Mesothelial cell of epicardium (in vitro differentiated cells): ENCODE measurements at places on chromosomes 3 and 15. TPM values are rescaled to one million over a fixed set of nuclear protein-coding genes. Genes with fewer than 3 reads are reported as not detected.

DNA sequence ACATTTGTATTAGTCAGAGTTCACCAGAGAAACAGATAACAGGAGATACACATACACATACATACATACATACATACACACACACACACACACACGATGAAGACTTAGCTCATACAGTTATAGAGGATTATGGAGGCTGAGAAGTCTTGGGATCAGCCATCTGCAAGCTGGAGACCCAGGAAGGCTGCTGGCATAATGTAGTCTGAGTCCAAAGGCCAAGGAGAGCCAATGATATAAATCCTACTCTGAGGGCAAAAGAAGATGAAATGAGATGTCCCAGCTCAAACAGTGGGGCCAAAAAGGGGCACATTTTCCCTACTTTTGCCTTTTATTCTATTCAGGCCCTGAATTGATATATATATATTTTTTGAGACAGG lies 6.4 kb upstream of the TTC14 start:
- no peak overlapping the region for H3K4me3 ChIP-seq
- no peak overlapping the region for H3K27ac ChIP-seq
- H3K36me3 ChIP-seq, result no peaks in the 10 kb centered on the region
- no peaks in the 10 kb centered on the region for H3K4me1 ChIP-seq
- no peak for DNase-seq

GRCh38 chr3:14228681-14229470 lies 50.3 kb downstream of the LSM3 start:
- no peak overlapping the region for H3K4me3 ChIP-seq
- H3K27ac ChIP-seq, result peak overlapping the region; percentile 66
- peaks cover 10% of the 10 kb centered on the region for H3K36me3 ChIP-seq
- DNase-seq, result no peak
- H3K27me3 ChIP-seq, result peaks cover 7% of the 10 kb centered on the region
- H3K4me1 ChIP-seq, result peaks cover 61% of the 10 kb centered on the region

DNA sequence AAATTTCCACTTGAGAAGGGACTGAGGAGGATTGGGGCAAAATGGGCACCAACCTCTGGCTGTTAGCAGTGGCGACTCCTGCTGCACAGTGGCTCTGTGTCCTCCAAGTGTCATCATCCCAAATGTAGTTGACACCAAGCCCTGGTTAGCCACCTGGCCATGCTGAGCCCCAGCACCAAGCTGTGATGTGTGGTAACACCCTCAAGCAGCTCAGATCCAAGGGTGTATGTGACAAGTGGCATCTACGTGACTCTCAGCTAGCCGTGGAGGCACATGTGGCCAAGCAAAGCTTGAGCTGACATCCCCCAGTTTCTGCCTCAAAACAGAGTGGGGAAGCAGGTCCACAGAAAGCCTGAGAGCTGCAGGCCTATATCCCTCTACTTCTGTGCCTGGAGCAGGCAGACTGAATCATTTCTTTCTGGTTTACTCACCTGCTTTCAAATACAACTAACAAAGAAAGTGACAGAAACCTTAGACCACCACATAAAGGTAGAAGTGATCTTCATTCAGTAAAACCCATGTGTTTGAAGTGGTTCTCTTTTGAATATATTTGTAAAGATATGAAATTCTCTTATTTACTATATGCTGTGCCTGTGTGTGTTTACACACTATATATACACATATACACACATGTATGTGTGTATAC lies 40.0 kb downstream of the FOXP1 start:
- H3K4me1 ChIP-seq, result peaks cover 34% of the 10 kb centered on the region
- no peak overlapping the region for H3K27ac ChIP-seq
- no peak for DNase-seq
- no peak overlapping the region for H3K4me3 ChIP-seq

DNA sequence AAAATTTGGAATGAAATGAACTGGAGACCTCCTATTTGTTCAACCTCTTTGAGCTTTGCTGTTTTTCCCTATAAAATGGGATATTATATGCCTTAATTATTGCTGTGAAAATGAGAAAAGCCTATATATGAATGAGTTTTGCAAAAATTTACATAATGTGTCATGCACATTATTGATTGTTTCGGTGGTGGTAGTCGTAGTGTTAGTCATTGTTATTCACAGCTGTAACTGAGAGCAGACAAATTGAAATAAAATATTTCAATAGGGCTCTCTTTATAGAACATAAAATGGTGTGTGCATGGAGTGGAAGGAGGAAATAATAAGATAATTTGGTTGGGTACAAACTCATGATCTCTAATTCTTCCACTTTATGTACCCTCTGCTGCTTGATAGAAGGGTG lies 153.7 kb upstream of the GADL1 start:
- H3K36me3 ChIP-seq, result peaks cover 5% of the 10 kb centered on the region
- H3K4me1 ChIP-seq, result peaks cover 3% of the 10 kb centered on the region
- H3K27ac ChIP-seq, result no peak overlapping the region
- no peak for DNase-seq
- no peak overlapping the region for H3K4me3 ChIP-seq

DNA sequence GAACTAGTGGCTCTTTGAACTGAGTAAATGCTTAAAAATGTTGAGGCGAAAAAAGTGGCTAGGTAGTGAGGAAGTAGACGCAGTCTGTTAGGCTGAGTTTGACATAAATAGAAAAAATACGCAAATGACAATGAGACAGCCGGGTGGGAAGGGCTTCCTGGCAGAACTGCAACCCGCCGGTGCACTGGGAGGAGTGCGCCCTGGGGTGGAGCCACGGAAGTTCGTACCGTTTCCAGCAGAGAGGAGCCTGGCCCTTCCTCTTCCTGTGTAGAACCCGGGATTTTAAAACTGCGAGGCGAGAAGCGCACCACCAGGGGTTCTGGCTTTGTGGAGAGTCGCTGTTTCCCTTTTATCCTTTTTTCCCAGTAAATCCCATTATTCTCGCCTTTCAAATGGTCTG lies 602.6 kb downstream of the PYDC2 start:
- no peak for DNase-seq
- H3K36me3 ChIP-seq, result no peaks in the 10 kb centered on the region
- H3K27ac ChIP-seq, result no peak overlapping the region
- H3K4me1 ChIP-seq, result peaks cover 9% of the 10 kb centered on the region
- peak overlapping the region; percentile 43 for H3K4me3 ChIP-seq
- H3K27me3 ChIP-seq, result no peaks in the 10 kb centered on the region

GRCh38 chr3:159865041-159865579 lies 123.5 kb upstream of the IL12A start:
- H3K27ac ChIP-seq, result peak overlapping the region; percentile 71
- no peak overlapping the region for H3K4me3 ChIP-seq
- peaks cover 13% of the 10 kb centered on the region for H3K36me3 ChIP-seq
- H3K4me1 ChIP-seq, result peaks cover 46% of the 10 kb centered on the region

- no peak overlapping the region for H3K27ac ChIP-seq
- H3K4me1 ChIP-seq, result no peaks in the 10 kb centered on the region
- H3K4me3 ChIP-seq, result no peak overlapping the region
- H3K27me3 ChIP-seq, result no peaks in the 10 kb centered on the region
These were observed 53.3 kb downstream of the GJD2 start for GRCh38 chr15:34701536-34701935.

DNA sequence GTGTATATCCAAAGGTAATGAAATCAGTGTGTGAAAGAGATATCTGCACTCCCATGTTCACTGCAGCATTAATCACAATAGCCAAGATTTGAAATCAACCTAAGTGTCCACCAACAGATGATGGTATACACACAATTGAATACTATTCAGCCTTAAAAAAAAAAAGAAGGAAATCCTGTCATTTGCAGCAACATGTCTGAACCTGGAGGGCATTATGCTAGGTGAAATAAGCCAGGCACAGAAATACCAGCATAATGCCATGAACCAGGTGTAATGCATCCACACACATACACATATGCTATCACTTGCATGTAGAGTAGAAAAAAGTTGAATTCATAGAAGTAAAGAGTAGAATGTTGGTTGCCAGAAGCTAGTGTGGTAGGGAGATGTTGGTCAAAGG lies 18.4 kb upstream of the NR1I2 start:
- no peaks in the 10 kb centered on the region for H3K4me1 ChIP-seq
- peaks cover 1% of the 10 kb centered on the region for H3K27me3 ChIP-seq
- no peak overlapping the region for H3K4me3 ChIP-seq
- peaks cover 5% of the 10 kb centered on the region for H3K36me3 ChIP-seq
- no peak overlapping the region for H3K27ac ChIP-seq

- no peak for DNase-seq
- H3K4me1 ChIP-seq, result no peaks in the 10 kb centered on the region
These were observed 21.4 kb upstream of the ZBED2 start for GRCh38 chr3:111616417-111617105.

DNA sequence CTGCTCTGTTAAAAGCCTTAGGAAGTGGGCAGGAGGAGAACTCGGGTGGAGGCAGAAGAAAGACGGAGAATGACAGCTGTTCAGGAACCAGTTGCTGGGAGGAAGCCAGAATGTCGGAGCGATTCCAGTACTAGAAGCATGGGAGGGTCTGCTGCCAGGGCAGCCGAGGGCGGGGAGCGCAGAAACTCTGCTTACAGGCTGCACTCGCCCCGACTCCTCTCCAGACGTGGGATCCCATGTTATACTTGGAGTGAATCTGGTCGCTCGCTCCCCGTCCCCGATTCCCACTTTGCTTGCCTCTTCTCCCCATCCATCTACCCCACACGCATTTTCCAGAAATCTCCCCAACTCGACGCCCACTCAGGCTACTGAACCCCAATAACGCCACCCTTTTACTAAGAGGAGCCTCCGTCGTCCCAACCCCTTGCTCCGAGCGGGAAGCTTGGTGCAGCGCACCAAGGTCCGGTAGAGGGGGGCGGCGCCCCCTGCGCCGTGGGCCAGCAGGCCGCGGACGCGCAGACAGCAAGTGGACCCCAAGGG lies 665 bp downstream of the GATM start:
- H3K27me3 ChIP-seq, result peaks cover 70% of the 10 kb centered on the region
- peak; percentile 42 for DNase-seq

- no peak overlapping the region for H3K4me3 ChIP-seq
- no peak for DNase-seq
- peaks cover 59% of the 10 kb centered on the region for H3K36me3 ChIP-seq
These were observed 139.7 kb downstream of the SNRPN start for GRCh38 chr15:25094519-25094918.

GRCh38 chr3:160755776-160756304 lies at the start of gene PPM1L:
Gene PPM1L (plus strand): TSS chr3:160756231.
- H3K27ac ChIP-seq, result peak within 1 kb of the TSS; percentile 93
- H3K36me3 ChIP-seq, result no peaks in the 10 kb centered on the region
- peak within 1 kb of the TSS; percentile 84 for H3K4me3 ChIP-seq
- H3K27me3 ChIP-seq, result peaks cover 48% of the 10 kb centered on the region

- H3K27ac ChIP-seq, result no peak overlapping the region
- H3K4me1 ChIP-seq, result peaks cover 2% of the 10 kb centered on the region
- DNase-seq, result no peak
- no peak overlapping the region for H3K4me3 ChIP-seq
- H3K27me3 ChIP-seq, result peaks cover 2% of the 10 kb centered on the region
- no peaks in the 10 kb centered on the region for H3K36me3 ChIP-seq
These were observed 3.8 kb downstream of the C3orf85 start for GRCh38 chr3:109140318-109140717.

DNA sequence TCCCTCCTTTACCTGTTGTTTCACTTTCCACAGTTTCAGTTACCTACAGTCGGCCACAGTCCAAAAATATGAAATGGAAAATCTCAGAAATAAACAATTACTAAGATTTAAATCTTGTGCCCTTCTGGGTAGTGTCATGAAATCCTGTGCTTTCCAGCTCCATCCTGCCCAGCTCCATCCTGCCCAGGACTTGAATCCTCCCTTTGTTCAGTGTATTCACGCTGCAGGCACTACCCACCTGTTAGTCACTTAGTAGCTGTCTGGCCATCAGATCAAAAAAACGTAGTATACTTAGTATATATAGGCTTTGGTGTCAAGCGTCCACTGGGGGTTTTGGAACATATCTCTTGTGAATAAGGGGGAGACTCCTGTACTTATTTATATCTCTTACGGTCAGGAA lies 329.0 kb upstream of the SEMA6D start:
- H3K27ac ChIP-seq, result no peak overlapping the region
- no peak for DNase-seq
- H3K4me3 ChIP-seq, result no peak overlapping the region
- peaks cover 21% of the 10 kb centered on the region for H3K4me1 ChIP-seq
- no peaks in the 10 kb centered on the region for H3K27me3 ChIP-seq

DNA sequence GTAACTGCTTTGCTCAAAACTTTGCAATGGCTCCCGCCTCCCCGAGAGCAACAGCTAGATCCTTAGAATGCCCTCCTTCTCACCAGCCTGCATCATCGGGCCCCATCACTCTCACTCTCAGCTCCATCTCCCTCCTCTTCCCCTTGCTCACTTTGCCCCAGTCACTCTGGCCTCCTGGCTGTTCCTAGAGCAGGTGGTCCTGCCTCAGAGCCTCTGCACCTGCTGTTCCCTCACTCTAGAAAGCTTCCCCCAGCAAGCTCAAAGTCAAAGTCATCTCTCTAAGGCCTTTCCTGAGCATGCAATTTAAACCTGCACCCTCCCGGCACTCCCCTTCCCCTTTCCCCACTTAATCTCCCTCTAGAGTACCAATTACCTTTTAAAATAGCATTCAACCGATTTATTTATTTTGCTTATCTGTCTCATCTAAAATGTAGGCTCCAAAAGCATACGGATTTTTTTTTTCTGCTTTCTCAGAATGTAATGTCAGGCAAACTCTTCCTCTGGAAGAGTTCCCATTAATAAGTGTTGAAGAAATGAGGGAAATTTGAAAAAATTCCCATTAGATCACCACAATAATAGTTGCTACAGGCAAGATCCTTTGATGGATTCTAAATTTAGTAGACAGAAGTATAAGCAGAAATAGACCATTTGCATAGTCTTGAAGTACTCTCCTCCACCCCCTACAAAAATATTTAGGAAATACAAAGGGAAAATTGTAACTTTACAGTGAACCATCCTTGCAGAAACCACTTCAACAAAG lies 15.9 kb upstream of the HES1 start:
- H3K36me3 ChIP-seq, result no peaks in the 10 kb centered on the region
- DNase-seq, result no peak
- peaks cover 27% of the 10 kb centered on the region for H3K4me1 ChIP-seq
- no peaks in the 10 kb centered on the region for H3K27me3 ChIP-seq
- no peak overlapping the region for H3K27ac ChIP-seq

GRCh38 chr15:90192961-90193786 lies 8.0 kb upstream of the SEMA4B start:
- H3K4me1 ChIP-seq, result peaks cover 14% of the 10 kb centered on the region
- no peak for DNase-seq
- peaks cover 7% of the 10 kb centered on the region for H3K36me3 ChIP-seq
- no peak overlapping the region for H3K4me3 ChIP-seq
- H3K27me3 ChIP-seq, result no peaks in the 10 kb centered on the region
- H3K27ac ChIP-seq, result no peak overlapping the region

DNA sequence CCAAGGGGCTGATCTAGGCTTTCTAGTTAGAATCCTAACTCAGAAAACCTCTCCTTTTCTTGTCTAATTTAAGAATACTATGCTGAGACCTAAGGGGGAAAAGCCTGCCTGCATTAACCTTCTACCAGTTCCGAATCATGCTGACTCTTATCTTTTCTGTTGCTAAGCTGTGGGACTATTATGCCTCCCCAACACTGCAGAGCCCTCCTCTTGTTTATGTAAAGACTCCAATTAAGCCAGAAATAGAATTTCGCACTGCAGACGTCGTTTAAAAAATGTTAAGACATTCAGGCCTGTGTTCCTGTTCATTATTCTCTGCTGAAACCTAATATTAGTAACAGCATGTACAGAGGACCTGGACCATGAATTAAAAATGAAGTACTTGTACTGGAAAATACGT lies 310.6 kb upstream of the ATP11B start:
- H3K27me3 ChIP-seq, result no peaks in the 10 kb centered on the region
- no peak for DNase-seq
- H3K36me3 ChIP-seq, result no peaks in the 10 kb centered on the region

Gene ANKRD34C
- total RNA-seq, result not detected in 3 replicates

Gene WDR93
- 0.34 to 0.54 TPM (median 0.40 TPM) in 3 replicates for total RNA-seq
